ENCODE measurements at places on chromosomes 2 and 18. TPM values are rescaled to one million over a fixed set of nuclear protein-coding genes. Genes with fewer than 3 reads are reported as not detected.

GAREM2 gene
- polyA plus RNA-seq, result 3.9 TPM

CXCR4 gene
- polyA plus RNA-seq, result 32.8 TPM

GRCh38 chr2:212193056-212193455, 345.5 kb downstream of the ERBB4 start:
- DNase-seq, result no peak

DNA sequence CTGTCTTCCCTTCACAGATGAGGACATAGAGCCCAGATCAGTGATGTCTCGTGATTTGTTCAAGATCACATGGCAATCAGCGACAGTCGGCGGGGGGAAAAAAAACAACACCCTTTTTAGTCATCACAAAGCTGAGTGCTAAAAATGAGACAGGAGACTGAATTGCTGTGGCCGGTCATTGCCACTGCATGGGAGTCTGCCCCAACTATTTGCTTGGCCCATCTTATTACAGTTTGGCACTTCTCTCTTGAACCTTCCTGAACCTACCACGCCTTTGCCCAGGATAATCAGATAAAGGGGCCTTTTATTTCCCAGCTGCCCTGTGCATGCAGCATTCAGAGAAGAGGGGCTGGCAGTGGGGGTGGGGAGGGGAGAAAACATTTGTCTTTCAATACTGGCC, 42.7 kb downstream of the SETBP1 start:
- DNase-seq, result no peak

DNA sequence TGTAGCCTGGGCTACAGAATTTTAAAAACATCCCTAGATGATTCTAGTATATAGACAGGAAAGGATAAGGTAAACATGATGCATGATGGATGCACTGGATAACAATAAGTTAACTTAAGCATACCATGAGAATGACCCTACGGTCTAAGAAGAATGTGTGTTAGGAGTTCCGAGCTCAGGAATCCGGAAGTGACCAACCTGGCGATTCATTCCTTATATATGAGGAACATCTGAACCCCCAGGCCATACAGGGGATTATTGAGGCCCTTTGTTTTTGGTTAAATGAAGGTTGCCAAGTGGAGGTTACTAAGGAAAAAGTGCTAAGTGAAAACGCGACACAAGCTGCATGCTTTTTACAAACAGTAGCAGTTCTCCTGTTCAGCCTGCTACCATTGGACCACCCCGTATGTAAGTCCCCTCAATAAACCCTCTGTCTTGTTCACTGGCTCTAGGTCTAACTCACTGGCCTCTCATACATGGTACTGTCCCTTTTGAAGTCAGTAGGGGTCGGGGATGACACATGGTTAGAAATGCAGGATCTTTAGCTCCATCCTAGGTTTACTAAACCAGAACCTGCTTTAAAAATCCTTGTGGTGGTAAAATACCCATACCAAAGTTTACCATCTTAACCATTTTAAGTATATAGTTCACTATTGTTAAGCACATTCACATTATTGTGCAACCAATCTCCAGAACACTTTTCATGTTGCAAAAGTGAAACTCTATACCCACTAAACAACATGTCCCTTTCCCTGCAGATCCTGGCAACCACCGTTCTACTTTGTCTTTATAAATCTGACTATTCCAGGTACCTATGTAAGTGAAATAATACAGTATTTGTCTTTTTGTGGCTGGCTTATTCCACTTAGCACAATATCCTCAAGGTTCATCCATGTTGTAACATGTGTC, 111.0 kb upstream of the MAP4K3 start:
- no peak for DNase-seq

- DNase-seq, result no peak
Observed at GRCh38 chr2:20145497-20146193, 79.3 kb downstream of the SDC1 start.

GRCh38 chr2:173862612-173863217, 102.5 kb downstream of the SP3 start:
- DNase-seq, result no peak

DNA sequence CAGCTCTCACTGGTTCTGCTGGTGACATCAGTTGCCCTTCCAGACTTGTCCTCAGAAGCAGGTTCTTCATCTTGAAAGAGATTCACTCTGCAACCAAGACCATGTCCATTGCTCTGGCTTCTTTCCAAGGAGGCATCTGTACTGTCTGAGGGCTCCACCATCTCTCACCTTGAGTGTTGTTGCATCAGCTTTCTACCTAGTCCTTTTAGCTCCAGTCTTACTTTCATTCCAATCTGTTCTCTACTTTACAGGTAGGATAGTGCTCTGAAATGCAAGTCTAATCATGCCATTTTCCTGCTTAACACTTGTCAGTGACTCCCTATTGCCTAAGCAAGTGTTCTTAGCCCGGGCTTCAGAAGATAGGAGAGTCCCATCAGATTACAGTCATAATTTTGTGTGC, 117.7 kb downstream of the EN1 start:
- no peak for DNase-seq

DNA sequence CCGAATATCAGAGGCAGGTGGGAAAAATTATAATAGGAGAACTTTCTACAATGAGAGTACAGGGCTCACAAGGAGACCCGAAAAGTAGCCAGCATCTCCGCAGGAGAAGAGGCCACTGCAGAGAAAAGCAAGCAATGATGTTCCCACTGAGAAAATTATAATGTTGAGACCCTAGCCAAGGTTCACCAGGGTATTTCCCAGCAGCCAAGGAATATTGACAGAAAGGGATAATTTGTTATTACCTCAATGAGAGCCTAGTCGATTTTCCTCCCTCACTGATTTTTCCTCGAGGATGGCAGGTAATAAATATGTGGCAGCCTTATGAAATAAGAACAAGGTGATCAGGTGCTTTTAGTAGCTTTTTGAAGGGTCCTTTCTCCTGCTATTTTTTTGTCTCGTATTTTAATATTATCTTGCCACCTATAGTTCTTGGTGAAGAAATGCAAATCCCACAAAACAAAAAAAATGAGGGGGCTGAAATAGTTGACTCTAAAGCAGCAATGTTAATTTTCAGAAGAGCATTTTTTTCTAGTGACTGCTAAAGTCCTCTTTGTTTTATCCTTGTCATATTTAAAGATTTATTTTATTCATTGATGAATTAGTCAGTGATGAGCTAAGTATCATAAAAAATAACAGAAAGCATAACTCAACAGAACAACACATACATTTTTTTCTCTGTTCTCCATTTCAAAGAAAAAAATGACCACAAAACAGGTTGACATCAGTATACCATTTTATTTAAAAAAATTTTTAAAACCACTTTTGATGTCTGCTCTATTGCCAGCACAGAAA, 215.4 kb downstream of the KCNE4 start:
- DNase-seq, result no peak

DNA sequence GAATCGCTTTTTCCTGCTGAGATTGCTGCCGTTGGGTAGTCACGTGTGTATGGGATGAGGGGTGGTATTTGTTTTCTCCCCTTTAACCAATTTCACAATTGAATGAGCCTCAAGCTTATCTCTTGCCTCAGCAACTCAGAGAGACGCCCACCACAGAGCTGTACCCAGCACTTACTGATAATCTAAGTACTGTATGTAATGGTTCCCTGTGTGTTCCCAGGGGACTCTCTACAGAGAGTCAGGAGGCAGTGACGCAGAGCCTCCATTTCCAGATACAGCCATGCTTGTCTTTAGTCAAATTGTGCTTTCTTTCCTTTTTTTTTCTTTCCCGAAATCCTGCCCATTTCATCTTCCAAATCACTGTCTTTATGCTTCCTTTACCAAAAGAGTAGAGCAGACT, 1102.1 kb upstream of the KLHL29 start:
- DNase-seq, result no peak
